ENCODE measurements at places on chromosomes 5 and 9.

DNA sequence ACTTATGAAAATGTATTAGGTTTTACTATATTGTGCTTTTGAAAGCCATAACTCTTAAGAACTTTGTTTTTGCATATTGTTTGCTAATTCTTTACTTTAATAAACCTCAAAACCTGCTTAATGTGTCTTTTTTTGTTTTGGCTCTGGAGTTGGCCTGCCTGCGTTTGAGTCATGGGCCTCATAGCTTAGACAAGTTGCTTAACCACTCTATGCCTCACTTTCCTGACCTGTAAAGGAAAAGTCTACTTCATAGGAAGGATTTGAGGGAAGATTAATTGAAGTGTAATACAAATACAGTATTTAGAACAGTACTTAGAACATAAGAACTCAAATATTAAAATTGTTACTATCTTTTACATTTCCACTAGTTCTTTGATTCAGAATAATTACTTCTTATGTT, 10.3 kb downstream of the SMIM32 start:
- DNase-seq, result no peak

DNA sequence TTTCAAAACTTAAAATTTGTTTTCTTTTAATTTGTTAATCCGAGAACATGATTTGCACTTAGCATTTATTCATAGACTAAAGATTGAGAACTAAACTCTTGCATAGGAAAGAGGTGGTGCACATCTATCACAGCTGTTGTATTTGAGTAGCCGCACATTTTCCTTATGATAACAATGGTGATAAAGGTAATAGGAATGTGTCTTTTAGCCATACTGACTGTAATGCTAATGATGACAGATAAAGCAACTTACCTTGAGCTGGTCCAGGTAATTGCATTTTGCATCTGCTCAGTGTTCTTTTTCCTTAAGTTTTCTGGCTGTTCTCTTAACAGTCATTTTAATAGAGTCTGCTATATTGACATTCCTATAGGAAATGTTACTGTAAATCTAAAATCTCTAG, 19.0 kb downstream of the PHAX start:
- DNase-seq, result no peak

GRCh38 chr5:78757269-78758053, 108.9 kb upstream of the LHFPL2 start:
- no peak for DNase-seq

GRCh38 chr5:135377751-135378680, 21.0 kb downstream of the MACROH2A1 start:
- no peak for DNase-seq

DNA sequence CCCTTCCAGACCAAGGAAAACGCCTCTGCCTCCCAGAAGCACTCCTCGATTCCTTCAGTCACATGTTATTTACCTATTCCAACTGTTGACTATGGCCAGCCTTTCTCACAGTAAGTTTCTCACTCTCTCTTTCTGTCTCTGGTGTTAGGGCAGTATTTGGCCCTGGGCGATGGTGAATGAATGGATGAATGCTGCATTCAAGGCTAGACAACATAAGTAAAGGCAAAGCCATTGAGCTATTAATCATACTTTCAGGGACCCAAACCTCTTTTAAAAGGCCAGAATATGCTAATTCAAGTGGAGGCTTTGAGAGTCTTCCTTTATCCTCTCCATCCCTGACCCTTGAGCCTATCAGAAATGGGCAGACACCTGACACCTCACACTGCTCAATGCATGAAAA, 78.5 kb downstream of the SEC61B start:
- no peak for DNase-seq

DNA sequence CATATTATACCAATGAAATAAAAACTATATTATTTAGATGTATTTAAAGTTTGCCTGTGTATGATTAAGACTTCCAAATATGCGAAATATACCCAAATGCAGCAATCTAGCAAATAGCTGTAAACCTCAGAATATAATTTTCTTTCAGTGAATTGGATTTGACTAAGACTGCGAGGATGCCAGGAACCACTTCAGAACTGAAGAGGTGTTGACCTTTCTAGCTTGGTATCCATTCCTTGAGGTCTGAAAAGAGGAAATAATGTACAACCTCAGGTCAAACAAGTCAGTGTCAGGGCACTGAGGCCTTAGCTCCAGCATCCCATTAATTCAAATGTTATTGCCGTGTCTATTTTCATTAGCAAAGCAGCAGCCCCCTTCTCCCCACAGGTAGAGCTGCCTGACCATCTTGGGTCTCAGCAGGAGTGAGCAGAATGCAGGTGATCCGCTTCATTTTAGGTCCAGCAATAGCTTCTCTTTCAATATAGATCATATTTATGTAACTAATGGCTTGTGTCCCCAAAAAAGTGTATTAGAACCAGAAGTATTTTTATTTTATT, 100.0 kb downstream of the KIAA1958 start:
- DNase-seq, result no peak

DNA sequence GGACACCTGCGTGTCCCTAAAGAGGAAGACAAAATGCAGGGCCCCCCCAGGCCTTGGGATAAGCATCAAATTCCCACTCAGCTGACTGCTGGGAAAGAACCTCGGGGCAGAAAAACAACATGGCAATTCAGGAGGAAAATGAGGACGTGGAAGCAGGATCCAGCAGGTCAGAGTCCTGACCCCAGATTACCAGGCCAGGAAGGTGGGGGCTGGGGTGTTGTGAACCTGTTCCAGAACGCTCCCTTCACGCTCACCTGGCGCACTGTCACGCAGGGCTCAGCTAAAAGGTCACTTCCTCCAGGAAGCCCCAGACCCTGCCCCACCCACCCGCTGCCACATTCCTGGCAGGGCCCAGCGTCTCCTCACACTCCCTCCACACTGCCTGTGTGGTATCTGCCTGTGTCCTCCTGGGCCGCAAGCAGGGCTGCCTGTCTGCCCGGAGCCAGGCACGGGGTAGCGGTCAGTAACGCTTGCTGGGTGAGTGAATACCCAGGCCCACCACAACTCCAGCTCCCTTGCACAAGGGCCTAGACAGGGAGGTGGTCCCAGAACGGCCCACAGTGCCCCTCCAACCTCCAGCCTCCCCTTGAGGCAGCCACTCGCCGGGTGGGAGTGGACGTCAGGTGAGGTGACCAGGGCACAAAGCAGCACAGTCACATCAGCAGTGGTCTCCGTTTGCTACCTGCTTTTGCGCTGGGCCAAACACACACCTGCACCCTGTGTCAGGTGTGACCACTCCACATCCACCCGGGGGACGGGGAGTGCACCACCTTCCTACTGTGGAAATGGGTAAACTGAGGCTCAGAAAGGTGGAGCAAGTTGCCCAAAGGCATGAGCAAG, 18.1 kb downstream of the VAV2 start:
- DNase-seq, result no peak

GRCh38 chr5:76367623-76368371, 35.3 kb upstream of the IQGAP2 start:
- DNase-seq, result no peak

DNA sequence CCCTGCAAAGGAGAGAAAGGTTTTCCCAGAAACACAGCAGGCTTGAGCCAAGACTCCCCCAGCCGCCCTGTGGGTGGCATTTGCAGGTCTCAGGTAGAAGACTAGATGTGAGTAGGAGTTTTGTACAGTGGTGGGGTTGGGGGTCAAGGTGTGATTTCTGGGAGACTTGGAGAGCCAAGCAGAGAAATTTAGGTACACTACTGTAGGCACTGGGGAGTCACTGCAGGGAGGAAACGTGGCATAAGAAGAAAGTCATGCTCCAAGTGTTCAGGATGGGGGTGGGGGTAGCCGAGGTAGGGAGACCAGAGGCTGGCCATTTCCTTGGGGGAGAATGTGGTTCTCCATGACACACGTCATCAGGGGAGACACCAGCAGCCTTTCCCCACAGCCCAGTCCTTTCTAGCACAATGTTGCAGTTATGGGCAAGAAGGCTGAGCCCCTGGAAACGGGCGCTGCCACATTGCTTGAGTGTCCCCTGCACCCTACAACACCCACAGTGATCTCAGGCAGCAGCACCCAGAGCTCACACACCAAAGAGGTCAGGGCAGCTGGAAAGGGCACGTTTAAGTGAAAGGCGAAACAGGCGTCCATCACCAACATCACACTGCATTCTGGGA, 210.5 kb downstream of the FSTL4 start:
- DNase-seq, result no peak

DNA sequence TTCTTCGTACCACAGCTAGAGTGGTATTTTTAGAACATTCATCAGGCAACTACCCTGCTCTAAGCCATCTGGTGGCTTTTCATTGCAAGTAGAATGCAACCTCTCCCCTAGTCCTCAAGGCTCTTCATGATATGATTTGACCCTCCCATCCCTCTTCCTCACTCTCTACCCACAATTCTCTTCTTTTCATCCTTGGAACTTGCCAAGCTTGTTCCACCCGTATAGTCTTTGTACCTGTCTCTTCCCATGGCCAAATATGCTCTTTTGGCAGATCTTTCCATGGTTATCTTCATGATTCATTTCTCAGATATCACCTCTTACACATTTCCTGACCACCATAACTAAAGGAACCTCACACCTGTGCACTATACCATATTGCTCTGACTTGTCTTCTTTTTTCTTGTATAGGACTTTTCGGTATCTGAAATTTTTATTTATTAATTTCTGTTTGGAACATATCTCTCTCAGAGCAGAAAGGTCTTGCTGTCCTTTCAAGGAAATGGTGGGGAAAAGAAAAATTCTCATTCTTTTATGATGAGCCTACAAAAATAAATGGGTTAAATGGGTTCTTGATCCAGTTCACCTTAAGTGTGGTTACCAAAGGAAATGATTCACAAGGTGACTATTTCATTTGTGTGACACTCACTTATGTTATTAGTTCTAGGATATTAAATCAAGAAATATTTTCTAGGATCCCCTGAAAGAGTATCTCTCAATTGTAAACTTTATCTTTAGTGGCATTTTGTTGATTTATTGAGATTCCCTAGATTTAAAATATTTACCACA, 3.7 kb upstream of the CD274 start:
- DNase-seq, result no peak

DNA sequence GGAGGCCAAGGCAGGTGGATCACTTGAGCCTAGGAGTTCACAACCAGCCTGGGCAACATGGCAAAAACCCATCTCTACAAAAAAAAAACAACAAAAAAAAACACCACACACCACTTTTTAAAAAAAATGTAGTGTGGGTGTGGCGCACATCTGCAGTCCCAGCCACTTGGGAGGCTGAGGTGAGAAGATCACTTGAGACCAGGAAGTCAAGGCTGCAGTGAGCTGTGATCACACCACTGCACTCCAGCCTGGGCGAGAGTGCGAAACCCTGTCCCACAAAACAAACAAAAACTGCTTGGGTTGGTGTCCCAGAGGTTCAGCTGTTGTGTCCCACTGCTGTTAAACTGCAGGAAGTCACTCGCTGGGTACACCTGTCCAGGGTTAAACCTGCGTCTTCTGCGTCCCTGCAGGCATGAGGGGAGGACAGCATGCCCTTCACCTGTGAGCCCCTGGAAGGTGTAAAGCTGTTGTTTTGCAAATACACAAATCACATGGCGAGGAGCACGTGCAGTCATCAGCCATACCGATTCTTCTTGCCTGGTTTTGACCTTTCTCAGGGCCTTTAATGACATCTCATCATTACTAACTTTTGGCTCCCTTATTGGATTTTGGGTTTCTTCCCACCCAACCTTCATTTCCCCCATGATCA, 29.3 kb upstream of the CLPTM1L start:
- DNase-seq, result no peak

DNA sequence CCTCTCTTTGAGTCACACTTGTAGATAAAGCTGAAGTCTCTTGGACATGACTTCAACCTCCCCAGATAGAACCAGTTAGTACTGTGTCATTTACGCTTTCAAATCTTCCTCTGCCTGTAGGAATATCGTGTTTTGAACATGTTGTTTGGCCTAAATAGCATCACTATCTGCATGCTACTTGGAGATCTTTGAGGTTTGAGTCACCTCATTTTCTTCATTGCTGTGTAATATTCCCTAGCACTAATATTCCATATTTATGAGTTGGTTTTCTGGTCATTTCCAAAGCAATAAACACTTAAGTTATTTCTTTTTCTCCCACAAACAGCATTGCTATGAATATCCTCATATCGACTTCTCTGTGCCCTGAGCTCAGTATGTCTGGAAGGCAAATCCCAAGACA, 100.3 kb downstream of the ROR2 start:
- no peak for DNase-seq

- DNase-seq, result no peak
These were observed 510.4 kb downstream of the PSAT1 start for GRCh38 chr9:78807286-78807685.

GRCh38 chr5:177988989-177989625, 6.9 kb downstream of the PROP1 start:
- no peak for DNase-seq
